ENCODE measurements at places on chromosomes 2 and 18. TPM values are rescaled to one million over a fixed set of nuclear protein-coding genes. Genes with fewer than 3 reads are reported as not detected.

The DCTN1 gene
- 72.2 TPM for total RNA-seq

DNA sequence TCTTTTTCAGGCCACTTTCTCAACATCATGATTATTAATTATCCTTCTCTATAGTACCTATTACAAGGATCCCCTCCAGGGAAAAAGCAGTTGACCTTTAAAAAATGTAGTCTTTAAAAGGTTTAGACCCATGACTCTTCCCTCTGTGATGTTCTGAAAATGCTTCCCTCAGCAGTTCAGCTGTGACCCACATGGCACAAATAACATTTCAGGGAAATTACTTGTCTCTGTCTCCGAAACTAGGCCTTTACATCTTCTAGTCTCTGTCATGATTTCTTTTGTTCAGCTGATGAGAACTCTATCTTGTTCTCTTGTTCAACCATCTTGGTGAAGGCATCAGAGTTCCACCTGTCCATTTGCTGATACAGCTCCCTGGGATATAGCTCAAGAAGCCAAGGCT, 28.3 kb downstream of the LGALSL start:
- DNase-seq = no peak

DNA sequence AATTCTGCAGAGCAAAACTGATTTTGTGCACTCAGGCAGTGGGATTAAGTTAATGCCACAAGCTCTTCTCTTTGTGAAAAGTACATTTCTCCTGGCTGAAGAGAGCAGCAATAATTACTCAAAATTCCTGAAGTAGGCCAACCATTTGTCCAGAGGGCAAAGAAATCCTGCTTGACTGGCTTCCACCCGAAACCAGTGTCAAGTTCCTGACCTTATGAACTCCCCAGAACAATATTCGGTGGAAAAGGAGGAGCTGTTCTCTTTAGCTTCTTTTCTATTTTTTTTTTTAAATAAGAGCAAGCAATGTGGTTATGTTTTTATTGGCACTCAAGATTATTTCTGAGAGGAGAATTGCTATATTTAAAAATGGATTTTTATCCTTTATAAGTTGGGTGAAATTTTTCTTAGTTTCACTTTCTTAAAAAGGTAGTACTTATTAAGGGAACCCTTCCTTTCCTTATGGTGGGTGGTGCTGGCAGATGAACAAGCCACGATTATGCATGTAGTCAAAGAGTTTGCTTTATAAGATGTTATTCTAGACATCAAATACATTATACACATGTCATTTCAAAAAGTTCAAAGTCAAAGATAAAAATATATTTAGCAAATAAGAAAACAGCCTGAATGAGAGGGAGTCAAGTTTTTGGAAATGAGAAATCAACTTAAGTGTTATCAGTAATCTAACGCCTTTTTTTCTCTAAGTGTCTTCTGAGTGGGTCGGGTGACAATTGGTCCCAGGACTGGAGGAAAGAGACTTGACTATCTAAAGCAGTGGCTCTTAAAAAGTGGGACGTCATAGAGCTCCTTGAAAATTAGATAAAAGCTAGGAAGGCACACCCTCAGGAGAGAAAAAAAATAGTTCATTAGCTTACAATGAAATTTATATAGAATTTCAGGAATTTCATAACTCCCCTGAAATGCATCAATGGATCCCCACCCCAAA, 194.5 kb downstream of the IKZF2 start:
- no peak for DNase-seq

The CPS1 gene
- 8.9 TPM for total RNA-seq

The FOXI3 gene
- not detected for total RNA-seq

- no peak for DNase-seq
These were observed 37.2 kb upstream of the BIN1 start for GRCh38 chr2:127143841-127144782.

The PPP1R1C gene
- 1.1 TPM for total RNA-seq

- DNase-seq = no peak
These were observed 359.3 kb downstream of the CMPK2 start for GRCh38 chr2:6506361-6506794.

- DNase-seq = no peak
These were observed 217.1 kb downstream of the KLHL29 start for GRCh38 chr2:23602116-23602515.

- no peak for DNase-seq
These were observed 307.9 kb downstream of the CLIP4 start for GRCh38 chr2:29423061-29423666.

The DNAJC27 gene
- total RNA-seq = 4.1 TPM

GRCh38 chr2:127175041-127175721, 44.9 kb downstream of the CYP27C1 start:
- no peak for DNase-seq

GRCh38 chr2:180063494-180064092, 56.5 kb upstream of the CWC22 start:
- DNase-seq = no peak

The NR4A2 gene
- total RNA-seq = 1.3 TPM

GRCh38 chr18:9927392-9928063, 13.7 kb downstream of the VAPA start:
- no peak for DNase-seq

GRCh38 chr2:32678825-32679224, 51.0 kb downstream of the TTC27 start:
- no peak for DNase-seq

DNA sequence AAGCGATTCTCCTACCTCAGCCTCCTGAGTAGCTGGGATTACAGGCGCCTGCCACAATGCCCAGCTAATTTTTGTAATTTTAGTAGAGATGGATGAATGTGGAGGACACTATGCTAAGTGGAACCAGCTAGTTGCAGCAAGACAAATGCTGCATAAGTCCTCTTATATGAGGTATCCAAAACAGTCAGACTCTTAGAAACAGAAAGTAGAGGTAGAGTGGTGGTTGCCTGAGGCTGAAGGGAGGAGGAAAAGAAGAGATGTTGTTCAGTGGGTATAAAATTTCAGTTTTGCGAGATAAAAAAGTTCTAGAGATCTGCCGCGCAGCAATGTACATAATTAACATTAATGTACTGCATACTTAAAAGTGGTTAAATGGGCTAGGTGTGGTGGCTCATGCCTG, 145.3 kb upstream of the SPRED2 start:
- DNase-seq = no peak

DNA sequence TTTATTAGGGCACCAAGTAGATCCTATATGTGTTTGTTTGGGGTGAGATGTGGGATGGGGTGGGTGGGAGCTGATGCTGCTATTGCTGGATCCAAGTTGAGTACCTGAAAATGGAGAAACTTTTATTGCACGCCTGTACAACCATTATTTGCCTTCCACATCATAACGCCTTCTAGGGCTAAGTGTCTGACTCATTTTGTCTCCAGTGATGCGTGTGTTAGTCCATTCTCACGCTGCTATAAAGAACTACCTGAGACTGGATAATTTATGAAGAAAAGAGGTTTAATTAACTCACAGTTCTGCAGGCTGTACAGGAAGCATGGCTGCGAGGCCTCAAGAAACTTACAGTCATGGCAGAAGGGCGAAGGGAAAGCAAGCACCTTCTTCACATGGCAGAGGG, 58.2 kb downstream of the KDM3A start:
- no peak for DNase-seq

Measured in esophagus squamous epithelium (tissue), 5 donors.